ENCODE measurements at places on chromosomes 7 and 10. TPM values are rescaled to one million over a fixed set of nuclear protein-coding genes. Genes with fewer than 3 reads are reported as not detected.

DNA sequence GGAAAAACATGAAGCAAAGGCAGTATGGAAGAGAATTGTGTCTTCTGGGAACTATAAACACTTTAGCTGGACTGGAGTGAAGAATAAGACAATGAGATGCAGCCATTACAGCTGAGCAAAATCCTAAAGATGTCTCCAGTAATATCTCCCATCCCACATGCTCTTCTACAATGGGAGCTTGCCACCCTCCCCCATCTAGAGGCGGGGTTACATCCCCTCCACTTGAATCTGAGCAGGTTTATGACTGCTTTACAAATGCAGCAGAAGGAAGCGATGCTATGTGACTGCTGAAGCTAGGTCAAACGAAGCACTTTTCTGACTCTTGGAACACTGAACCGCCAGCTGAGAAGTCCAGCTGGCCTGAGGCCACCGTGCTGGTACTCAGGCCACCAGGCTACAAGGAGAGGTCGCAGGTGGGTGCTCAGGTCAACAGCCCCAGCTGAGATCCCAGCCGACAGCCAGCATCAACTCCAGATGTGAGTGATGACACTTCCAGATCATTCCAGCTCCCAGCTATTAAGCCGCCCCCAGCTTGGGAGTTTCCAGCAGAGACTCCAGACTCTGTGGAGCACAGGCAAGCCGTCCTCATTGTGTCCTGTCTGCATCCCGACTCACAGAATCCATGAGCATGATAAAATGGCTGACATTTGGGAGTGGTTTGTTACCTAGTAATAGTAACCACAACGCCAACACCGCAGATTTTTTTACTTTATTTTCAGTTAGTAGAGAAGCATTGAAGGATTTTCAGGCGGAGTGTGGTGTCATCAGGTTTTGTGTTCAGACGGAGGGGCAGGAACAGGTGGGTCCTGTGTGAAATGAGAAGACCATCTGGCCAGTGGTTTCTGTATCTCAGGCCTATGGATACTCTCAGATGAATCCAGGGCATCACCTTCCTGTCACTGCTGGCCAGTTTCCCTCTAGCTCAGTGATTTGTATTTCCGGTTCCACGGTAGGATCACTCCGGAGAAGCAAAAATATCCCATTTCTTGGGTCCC lies 89.3 kb downstream of the NPY start:
- DNase-seq: no peak

GRCh38 chr7:120695848-120696247 lies 162.1 kb downstream of the TSPAN12 start:
- DNase-seq: no peak

GRCh38 chr10:13597909-13598308 lies 11.1 kb downstream of the PRPF18 start:
- DNase-seq: no peak

DNA sequence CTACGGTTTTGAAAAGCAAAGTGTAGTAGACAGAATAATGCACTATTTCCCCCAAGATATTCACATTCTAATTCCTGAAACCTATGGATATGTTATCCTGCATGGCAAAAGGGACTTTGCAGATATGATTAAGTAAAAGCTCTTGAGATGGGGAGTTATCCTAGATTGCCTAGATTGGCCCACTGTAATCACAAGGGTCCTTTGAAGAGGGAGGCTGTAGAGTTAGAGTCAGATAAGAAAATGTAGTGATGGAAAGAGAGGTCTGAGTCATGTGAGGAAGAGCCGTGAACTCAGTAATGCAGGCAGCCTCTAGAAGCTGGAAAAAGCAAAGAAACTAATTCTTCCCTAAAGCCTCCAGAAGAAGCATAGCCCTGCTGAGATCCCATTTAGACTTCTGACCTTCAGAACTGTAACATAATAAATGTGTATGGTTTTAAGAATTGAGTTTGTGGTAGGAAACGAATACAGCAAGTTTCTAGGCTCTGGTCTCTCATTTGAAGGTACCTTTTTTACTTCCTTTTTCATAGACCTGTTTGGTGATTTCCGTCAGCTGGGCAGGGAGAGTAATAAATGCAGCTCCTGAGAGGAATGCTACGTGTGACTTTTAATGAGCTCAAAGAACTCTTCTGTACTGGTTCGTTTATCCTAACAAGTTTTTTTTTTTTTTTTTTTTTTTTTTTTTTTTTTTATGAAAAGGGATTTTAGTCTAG lies 41.9 kb upstream of the NXPH1 start:
- DNase-seq: no peak

GRCh38 chr7:10122551-10123100 lies 851.0 kb upstream of the PHF14 start:
- DNase-seq: peak; percentile 53

GRCh38 chr7:27091105-27091504 lies 4.7 kb downstream of the HOXA1 start:
- DNase-seq: no peak

GRCh38 chr10:130493021-130493420 lies 356.8 kb downstream of the GLRX3 start:
- DNase-seq: no peak

DNA sequence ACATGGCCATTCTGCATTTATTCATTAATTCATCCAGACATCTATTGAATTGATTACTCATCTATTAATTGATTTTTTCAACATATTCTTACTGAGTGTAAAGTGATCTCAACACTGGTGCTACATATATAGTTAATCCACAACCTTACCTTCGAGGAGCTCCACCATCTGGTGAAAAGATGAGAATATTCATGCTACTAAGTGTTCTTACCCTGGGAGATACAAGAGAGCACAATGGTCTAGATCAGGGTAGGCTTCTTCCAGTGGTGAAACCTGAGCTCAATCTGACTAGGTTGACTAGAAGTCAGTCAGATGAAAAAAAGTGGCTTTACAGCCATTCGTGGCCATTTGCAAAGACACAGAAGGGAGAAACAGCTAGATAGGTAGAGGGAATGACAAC lies 507.4 kb downstream of the ANKRD7 start:
- no peak for DNase-seq

GRCh38 chr10:77608281-77608680 lies 29.3 kb downstream of the KCNMA1 start:
- DNase-seq: no peak

DNA sequence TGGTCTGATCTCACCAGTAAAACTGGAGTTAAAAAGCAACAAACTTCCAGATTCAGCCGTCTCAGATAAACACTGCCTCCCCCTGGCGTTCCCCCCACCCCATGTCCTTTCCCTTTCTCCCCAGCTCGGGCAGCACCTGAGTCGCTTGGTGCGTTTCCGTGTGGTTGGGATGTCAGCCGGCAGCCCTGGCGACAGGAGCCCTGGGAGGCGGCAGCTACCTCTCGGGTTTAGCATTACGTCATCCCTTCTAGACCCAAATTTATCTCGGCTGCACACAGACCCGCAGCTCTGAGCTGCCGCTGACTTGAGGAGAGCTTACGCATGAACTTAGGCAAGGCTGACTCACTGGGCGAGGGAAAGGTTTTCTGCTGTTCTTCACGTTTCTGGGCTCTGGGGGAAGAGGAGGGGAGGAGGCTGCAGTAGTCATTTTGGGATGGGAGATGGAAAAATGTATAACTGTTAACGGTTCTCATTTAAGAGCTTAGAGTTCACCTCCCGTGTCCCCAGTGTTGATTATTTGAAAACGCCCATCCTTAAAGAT lies 14.4 kb downstream of the MXI1 start:
- DNase-seq: peak; percentile 80

DNA sequence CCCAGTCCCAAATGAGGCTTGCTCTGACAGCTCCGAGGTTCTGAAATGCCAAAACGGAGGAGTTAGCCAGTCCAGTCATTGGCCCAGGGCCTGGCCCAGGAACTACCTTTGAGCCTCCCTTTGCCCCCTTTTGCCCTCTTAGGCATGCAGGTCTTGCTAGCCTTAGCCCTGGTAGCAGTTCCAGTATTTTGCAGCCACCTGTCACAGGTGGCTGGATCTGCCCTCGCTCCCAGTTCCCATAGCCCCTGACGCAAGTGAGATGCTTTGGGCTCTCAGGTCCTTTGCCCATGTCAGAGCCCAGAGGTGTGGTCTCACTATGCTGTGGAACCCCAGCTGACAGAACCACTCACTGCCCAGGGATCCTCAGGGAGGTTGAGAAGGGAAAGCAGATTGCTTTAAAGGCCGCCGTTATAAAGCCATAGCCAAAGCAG lies 42.0 kb downstream of the GPRIN2 start:
- no peak for DNase-seq

GRCh38 chr7:23299770-23300300 lies 696 bp downstream of the MALSU1 start:
- DNase-seq: no peak

DNA sequence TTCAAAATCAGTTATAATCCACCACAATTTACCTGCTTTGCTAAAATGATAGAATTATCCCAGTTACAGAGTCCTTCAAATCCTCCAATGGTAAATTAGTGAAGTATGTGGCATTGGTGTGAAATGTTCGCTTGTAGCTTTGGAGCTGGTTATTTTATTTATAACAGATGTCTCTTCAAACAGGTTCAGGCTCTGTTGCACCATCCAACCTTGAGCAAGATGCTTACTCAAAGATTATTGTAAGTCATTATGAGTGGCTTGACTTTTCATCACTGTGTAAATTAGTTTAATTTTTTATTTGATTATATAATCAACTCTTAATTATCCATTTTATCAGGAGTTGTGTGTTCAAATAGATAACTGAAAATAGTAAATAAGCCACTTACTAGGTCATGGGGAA lies 99.4 kb downstream of the BTRC start:
- DNase-seq: no peak

The ANLN gene
- 0.17 TPM for polyA plus RNA-seq

The BTAF1 gene
- polyA plus RNA-seq: 4.3 TPM

The ASB15 gene
- polyA plus RNA-seq: 1.8 TPM

The SEMA3E gene
- polyA plus RNA-seq: 0.15 TPM

The PTPRN2 gene
- polyA plus RNA-seq: 6.2 TPM

The IL15RA gene
- 6.8 TPM for polyA plus RNA-seq

The PIP gene
- polyA plus RNA-seq: not detected

The GPR158 gene
- polyA plus RNA-seq: 0.09 TPM

The KIFBP gene
- polyA plus RNA-seq: 25.6 TPM

The STEAP1 gene
- polyA plus RNA-seq: 6.3 TPM

Data from kidney (tissue), 22 donors.